HS-27A (cell line): ENCODE measurements at places on chromosomes 5 and 9.

- no peak for DNase-seq
Measured at GRCh38 chr9:117823576-117823975, 119.4 kb downstream of the TLR4 start.

DNA sequence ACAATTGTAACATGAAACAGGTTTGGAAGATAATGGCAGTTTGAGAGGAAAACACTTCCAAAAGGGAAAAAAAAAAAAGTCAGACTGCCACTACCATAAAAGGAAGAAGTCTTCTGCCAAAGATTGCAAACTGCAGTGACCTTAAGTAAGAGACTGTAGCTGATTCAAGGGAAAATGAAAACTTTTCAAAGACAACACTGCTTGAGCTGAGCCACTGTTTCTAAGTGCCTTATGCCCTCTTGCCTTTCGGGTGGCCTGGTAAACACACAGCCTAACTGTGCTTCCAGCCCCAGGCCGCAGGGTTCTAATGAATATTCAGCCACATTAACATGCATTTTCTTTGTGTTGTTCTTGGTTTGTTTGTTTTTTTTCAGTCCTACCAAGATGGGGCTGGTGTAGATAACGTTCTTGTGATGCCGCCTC is 354.6 kb downstream of the BNC2 start:
- no peak for DNase-seq

GRCh38 chr9:129171993-129172751 is 5.9 kb downstream of the IER5L start:
- no peak for DNase-seq

GRCh38 chr5:6659941-6660684 is 26.9 kb downstream of the SRD5A1 start:
- no peak for DNase-seq

- no peak for DNase-seq
Measured at GRCh38 chr9:94800424-94801117, 74.1 kb downstream of the AOPEP start.

DNA sequence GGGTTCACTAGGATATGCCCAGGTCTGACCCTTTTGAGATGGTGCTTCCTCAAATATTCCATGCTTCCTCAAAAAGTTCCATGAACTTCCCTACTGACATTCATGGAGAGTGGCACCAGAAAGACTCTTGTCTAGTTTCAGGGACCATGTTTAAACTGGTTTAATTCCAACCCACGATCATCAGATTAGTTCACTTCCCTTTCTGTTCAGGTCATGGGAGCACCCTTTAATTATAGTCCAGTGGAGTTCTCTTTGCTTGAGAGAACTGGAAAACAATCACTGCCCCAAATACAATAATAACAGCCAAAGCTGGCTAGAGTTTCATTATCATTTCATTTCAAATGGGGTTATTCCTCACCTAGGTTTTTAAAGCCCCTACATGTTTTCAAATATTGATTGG is 9.7 kb upstream of the ERBIN start:
- DNase-seq, result no peak

DNA sequence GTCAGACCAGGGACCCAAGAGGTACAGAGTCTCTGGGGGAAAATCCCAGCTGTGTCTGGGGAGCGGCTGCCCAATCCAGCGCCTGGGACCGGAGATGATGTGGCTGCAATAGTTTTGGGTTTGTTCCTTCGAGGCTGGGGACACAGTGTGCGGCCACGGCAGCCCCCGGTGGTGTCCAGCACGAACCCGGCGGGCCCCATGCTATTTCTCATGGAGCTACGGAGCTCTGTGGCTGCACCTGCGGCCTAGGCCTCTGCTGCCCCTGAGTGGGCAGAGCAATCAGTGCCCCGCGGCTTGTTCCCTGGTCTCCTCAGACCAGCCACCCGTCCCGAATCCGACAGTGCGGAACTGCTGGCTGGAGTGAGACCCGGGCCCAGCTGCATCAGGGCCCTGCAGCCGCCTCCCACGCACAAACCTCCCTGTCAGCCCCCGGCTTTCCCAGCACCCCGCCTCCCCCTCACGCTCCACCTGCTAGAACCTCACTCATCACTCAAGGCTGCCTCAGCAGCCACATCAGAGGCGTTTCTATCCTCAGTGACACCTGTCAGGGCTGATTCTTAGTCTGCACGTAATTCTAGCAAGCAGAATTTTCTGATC is 29.0 kb downstream of the SARDH start:
- DNase-seq, result no peak

GRCh38 chr5:177301503-177302165 is 1.9 kb downstream of the RAB24 start:
- no peak for DNase-seq

DNA sequence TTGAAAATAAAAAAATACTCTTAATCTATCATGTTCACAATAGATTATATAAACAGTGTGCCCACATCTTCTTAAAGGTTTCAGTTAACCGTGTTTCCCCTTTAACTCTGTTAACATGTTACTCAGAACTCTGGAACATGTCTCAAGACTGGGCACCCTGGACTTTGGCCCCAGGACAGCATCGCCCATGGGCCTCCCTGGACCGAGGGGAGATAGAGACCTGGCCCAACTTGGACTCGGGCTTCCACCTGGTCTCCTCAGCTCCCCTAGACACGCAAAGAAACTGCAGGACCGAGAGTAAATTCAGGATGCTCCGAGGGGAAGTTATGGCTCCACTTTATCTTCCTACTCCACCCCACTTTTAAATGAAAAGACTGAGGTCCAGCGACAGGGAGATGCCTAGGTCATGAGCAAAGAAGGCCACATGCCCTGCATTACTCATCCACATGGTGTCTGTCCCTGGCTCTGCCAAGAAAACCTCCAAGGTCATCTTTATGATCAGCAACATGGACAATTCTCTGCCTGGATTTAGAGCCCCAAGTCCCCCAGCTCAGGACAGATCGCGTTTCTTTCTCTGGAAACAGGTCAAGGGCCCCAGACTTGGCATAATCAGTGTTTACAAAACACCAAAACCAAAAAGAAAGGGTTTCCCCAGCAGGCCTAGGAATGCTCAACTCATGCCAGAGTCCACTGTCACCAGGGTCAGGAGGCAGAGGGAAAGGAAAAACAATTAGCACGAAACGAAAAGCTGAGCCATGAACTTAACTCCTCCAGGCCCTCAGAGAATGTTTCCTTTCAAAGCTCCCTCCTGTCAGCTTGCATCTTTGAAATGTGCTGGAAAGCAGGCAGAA is 17.4 kb downstream of the GPX3 start:
- DNase-seq, result no peak

DNA sequence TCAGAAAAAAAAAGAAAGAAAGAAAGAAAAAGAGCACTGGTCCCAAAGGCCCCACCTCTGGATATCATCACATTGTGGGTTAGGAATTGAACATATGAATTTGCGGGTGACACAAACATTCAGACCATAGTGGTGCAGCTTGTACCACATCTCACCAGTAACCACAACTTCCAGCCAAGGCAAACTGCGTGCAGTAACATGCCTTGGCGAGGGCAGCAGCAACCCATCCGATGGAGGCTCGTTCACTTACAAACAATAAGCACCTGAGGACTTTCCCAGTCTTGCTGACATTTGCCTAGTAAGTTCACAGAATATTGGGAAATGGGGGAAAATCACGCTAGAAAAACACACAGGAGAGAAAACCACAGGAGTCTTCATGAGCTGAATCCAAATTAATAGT is 508.1 kb downstream of the ZNF608 start:
- no peak for DNase-seq

- no peak for DNase-seq
Measured at GRCh38 chr5:16414861-16415260, 50.7 kb downstream of the ZNF622 start.

DNA sequence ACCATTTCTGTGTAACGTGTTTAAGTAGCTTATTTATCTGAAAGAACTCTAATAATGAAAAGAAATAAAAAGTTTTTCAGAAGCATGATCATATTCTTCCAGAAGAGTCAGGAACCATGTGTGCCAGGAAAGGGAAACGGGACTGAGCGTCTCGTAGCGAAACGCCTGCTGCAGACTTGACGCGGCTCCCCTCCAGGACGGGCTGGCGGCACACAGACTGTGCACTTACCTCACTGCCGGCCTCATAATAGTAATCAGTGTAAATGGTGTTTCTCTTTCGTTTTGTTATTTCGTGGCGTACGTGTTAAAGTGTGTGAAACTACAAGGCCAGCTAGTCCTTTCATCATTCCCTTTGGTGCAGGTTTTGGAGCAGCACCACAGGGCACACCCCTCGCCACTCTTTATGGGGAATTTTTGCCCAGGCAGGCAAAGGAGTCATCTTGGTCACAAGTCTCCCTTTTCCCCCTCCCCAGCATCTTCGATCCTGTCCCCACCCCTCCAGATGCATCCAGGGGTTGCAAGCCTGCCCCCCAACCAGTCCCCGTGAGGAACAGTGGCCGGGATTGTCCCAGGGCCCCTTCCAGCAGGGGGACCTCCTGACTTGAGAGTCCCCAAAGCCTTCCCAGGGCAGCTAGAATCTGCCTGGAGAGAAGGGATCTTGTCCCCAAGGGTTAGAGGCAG is 233.1 kb downstream of the FANCC start:
- no peak for DNase-seq

- DNase-seq, result no peak
Measured at GRCh38 chr5:156865427-156865826, 15.3 kb downstream of the PPP1R2B start.

DNA sequence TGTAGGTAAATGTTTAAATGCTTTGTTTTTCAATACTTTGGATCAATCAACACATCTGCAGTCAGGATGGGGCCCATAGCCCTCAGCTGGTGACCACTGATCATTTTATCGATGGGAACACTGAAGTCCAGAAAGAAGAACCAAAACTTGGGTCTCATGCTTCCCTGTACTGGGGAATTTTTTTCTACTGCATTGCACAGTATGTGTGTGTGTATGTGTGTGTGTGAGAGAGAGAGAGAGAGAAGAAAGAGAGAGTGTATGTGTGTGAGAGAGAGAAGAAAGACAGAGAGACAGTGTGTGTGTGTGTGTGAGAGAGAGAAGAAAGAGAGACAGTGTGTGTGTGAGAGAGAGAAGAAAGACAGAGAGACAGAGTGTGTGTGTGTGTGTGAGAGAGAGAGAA is 202.9 kb upstream of the MSX2 start:
- no peak for DNase-seq

GRCh38 chr5:67490543-67491321 is 294.1 kb upstream of the CD180 start:
- DNase-seq, result no peak

DNA sequence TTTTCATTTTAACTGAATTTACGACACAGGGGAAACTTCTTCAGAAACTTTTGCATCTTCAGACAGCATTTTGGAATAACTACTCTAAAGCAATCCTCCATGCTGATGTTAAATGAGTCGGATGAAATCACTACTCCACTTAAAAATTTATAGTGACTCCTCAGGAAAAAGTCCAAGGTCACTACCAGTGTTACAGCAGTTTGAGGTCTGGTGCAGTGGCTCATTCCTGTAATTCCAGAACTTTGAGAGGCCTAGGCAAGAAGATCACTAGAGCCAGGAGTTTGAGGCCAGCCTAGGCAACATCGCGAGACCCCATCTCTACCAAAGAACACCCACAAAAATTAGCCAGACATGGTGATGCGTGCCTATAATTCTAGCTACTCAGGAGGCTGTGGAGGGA is 5.9 kb upstream of the GAS1 start:
- DNase-seq, result no peak

DNA sequence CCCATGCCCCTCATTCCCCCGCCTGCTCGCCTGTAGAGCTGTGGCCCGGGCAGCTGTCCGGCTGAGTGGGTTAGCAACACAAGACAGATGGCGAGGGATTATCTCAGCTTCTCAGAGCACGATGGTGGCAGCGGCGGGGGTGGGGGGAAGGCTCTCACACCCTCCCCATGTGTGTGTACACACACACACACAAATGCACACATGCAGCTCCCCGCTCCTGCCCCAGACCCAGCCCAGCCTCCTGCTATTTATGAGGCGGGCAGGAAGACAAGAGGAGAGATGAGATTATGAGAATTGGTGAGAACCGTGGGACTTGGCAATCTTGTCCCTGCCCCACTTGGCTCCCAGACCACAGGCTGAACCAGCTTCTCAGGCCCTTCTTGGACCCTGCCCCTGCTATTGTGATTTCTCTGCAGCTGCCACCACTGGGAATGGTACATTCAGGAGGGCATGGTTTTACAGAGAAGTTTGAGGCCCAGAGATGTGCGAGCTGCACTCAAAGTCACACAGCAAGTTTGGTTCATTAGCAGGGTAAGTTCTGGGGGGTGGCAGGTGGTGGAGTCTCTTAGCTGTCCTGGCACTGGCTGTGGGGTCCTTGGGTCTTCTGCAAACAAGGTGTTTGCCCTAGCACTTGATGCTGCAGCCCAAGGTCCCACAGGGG is 51.0 kb upstream of the PSD2 start:
- no peak for DNase-seq

- DNase-seq, result no peak
Measured at GRCh38 chr5:134138416-134139376, 24.2 kb downstream of the TCF7 start.
